ENCODE measurements at places on chromosomes 2 and 18.

DNA sequence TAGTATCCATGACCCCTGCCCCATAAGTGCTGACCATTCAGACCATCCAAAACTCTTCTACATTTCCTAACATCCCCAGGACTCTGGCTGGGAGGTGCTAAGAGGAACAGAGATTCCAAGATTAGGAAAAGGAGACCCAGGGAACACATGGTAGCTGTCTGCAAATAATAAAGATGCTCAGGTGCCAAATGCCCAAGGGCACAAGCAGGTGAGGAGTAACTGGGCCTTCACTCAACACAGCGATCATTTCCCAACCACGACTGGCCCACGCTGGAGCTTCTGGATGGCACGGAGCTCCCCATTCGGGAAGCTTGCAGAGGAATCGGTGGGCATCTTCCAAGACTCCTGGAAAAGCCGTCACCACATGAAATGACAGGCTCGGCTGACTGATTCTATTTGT is 255.9 kb upstream of the SMIM21 start:
- no peaks in the 10 kb centered on the region for H3K36me3 ChIP-seq
- no peak overlapping the region for H3K27ac ChIP-seq
- H3K4me1 ChIP-seq = no peaks in the 10 kb centered on the region
- no peak overlapping the region for H3K4me3 ChIP-seq

DNA sequence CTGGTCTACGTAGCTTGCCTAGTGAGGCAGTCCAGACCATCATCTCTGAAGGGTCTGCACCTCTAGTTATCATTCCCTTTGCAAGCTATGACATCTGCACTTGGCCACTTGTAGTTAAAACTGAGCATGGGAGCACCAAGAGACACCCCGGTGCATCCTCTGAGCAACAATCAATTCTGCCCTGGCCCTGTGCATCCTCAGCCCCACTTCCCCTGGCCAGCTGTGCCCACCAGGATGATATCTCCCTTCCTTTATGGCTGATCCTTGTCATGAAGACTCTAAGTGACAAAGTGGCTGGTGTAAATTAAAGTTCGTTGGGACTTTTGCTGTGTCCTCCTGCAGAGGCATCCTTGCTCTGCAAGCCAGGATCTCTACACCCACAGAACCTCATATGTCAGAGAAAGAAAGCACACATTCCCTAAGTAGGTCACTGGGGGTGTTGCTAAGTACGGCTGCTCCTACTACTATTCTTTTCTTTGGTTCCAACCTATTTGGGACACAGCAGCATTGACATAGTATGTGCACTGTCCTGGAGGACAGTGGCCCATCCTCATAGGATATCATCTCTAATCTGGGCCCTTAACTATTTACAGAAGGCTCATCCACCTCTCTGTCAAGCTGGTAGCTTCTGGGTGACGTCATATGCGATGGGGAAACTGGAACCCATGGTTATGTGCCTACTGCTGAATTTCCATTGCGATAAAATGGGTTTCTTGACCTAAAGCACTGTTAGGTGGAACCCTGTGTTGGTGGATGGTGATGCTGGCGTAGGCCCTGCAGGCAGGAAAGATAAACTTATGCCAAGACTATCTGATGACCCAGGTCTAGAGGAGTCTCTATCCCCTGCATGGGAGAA is 384.3 kb upstream of the ID2 start:
- H3K27ac ChIP-seq = no peak overlapping the region
- no peaks in the 10 kb centered on the region for H3K36me3 ChIP-seq
- peaks cover 16% of the 10 kb centered on the region for H3K4me1 ChIP-seq
- DNase-seq = no peak
- H3K27me3 ChIP-seq = no peaks in the 10 kb centered on the region
- H3K4me3 ChIP-seq = no peak overlapping the region

DNA sequence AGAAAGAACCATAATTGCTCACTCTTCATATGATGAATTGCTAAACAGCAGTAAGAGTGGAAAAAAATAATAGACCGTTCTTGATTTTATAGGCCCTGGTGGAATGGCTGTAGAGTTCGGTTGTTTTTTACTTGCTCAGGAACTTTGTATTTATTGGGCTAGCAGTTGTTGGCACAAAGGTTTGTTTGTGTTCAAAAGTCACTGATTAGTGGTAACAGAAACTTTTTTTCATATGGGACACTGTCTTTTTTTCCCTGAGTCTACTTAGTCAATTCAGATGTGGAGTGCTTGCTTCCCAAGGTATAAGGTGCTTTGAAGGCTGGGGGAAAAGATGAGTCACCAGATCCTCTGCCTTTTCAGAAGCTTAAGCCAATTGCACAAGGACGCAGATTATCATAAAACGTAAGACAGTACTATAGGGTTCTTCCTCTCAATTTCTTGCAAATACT is 25.8 kb downstream of the PHLPP1 start:
- H3K36me3 ChIP-seq = no peaks in the 10 kb centered on the region
- no peak overlapping the region for H3K27ac ChIP-seq
- DNase-seq = no peak
- no peaks in the 10 kb centered on the region for H3K27me3 ChIP-seq
- no peaks in the 10 kb centered on the region for H3K4me1 ChIP-seq

DNA sequence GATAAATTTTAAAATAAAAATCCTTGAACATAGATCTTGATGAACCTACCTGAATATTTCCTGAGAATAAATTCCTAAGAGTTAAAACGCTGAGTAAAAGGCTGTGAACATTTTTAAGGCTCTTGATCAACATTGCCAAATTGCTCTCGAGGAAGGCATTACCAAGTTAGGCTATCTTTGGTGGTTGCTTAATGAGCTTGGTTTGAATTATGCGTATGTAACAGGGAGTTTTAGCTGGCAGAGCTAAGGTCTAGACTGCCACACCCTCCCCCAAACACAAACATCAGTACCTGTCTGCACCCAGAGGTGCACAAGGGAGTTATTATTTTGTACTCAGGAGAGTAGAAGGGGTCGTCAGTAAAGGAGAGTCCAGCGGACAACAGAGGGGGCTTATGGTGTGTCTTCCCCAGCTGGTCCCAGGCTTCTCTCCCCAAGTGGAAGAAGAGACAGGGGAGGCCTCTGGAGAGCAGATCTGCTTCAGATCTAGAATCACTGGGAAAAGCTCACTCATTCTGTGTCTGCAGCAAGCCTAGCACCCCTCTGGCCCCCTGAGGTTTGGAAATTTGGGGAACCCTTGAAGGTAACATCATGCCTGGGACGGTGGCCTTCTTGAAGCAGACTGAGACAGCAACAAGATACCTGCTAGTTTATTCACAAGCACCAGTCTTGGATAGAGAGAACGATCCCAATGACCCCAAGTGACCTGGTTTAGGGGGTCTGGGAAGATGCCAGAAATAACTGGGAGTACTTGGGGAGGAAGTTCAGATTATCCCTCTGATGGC is 197.2 kb upstream of the ID2 start:
- no peaks in the 10 kb centered on the region for H3K36me3 ChIP-seq
- H3K4me1 ChIP-seq = peaks cover 59% of the 10 kb centered on the region
- peak; percentile 14 for DNase-seq
- H3K27ac ChIP-seq = peak overlapping the region; percentile 89
- H3K4me3 ChIP-seq = no peak overlapping the region

DNA sequence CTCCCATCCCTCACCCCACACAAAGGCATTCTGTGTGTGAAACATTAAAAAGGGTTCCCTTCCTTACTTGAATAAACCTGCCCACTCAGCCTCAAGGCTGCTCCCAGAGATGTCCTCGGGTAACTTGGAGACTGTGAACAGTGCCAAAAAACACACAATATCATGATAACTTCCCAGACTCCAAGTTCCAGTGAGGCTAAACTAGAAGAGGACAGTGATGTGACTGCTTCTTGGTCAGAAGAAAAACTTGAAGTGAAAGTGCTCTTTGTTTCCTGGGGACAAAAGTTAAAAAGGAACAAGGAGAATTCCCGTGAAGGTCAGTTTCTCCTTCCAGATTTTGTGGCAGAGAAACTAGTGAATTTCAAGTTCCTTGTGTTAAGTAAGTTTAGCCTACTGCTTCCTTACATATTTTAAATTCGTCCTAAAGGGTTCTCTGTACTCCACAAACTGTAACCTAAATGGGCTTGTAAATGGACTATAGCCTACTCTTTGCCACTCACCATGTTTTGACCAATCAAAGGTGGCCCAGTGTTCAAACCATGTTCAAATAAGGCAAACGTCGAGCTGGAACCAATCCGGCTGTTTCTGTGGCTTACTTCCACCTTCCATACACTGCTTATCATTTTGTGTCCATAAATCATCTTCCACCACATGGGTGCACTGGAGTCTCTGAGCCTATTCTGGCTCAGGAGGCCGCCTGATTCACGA is 20.4 kb downstream of the TPRKB start:
- H3K36me3 ChIP-seq = no peaks in the 10 kb centered on the region
- no peak overlapping the region for H3K27ac ChIP-seq
- no peaks in the 10 kb centered on the region for H3K27me3 ChIP-seq

- no peak for DNase-seq
- no peaks in the 10 kb centered on the region for H3K27me3 ChIP-seq
- no peak overlapping the region for H3K4me3 ChIP-seq
- H3K4me1 ChIP-seq = peaks cover 9% of the 10 kb centered on the region
- no peaks in the 10 kb centered on the region for H3K36me3 ChIP-seq
- no peak overlapping the region for H3K27ac ChIP-seq
Observed at GRCh38 chr2:241940329-241940728, 70.8 kb downstream of the RTP5 start.

GRCh38 chr2:3604991-3605961 is 10.4 kb downstream of the COLEC11 start:
- no peaks in the 10 kb centered on the region for H3K27me3 ChIP-seq
- DNase-seq = no peak
- no peak overlapping the region for H3K4me3 ChIP-seq
- no peaks in the 10 kb centered on the region for H3K4me1 ChIP-seq
- H3K36me3 ChIP-seq = no peaks in the 10 kb centered on the region

- no peak overlapping the region for H3K27ac ChIP-seq
- peak overlapping the region; percentile 20 for H3K4me3 ChIP-seq
- H3K4me1 ChIP-seq = peaks cover 53% of the 10 kb centered on the region
- H3K27me3 ChIP-seq = no peaks in the 10 kb centered on the region
- DNase-seq = no peak
Observed at GRCh38 chr18:13613591-13614501, 112.5 kb downstream of the FAM210A start.

DNA sequence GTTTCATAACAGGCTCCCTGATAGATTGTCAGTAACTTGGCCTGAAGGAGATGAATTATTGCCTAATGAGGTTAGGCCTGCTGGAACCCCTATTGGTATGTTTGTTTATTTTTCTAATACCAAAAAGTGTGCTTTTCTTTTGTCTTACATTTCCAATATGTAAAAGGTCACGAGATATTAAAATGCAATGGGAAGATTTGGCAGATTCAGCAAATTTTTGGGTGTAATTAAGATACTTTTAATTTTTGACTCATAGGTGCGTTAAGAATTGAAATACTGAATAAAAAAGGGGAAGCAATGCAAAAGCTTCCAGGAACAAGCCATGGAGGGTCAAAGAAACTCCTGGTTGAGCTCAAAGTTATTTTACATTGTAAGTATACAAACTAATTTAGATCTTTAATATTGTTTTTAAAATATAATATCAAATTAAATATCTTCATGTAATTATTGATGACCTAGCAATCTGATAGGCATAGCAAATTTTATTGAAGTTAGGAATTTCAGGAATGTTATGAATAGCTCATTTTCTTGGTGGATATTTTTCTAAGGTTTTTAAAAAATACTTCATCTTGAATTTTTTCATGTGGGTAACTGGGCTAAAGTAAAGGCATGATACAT is 52.1 kb downstream of the SMCHD1 start:
- no peaks in the 10 kb centered on the region for H3K4me1 ChIP-seq
- no peak overlapping the region for H3K4me3 ChIP-seq
- DNase-seq = no peak
- no peaks in the 10 kb centered on the region for H3K27me3 ChIP-seq

GRCh38 chr2:82527124-82527523 is 1932.0 kb downstream of the SUCLG1 start:
- no peak overlapping the region for H3K4me3 ChIP-seq
- no peaks in the 10 kb centered on the region for H3K36me3 ChIP-seq
- no peak overlapping the region for H3K27ac ChIP-seq
- no peaks in the 10 kb centered on the region for H3K27me3 ChIP-seq

DNA sequence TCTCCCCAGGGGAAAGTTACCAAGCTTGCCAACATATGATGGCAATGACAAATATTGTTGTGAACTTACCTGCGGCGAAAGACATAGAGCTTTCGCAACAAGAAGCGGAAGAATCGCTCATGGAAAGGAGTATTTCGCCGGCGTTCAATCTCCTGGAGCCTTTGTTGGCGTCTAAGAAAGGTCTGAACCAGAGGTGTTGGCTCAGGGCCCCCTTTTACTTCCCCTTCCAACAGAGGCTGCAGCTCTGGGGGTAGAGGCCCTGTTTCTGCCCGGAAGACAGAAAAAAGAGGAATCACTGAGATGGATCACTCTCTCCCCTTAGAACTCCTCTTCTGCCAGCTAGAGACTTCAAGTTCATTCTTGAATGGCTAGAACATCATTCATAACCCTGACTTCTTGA is 10.8 kb downstream of the GGCX start:
- no peaks in the 10 kb centered on the region for H3K27me3 ChIP-seq
- peaks cover 56% of the 10 kb centered on the region for H3K36me3 ChIP-seq
- no peak overlapping the region for H3K4me3 ChIP-seq
- H3K4me1 ChIP-seq = no peaks in the 10 kb centered on the region
- no peak for DNase-seq
- no peak overlapping the region for H3K27ac ChIP-seq

GRCh38 chr2:63073994-63074393 is 23.4 kb downstream of the OTX1 start:
- no peaks in the 10 kb centered on the region for H3K27me3 ChIP-seq
- no peak for DNase-seq
- no peak overlapping the region for H3K4me3 ChIP-seq

GRCh38 chr2:164810843-164811242 is 30.8 kb downstream of the COBLL1 start:
- H3K36me3 ChIP-seq = no peaks in the 10 kb centered on the region
- H3K27ac ChIP-seq = no peak overlapping the region
- H3K4me1 ChIP-seq = no peaks in the 10 kb centered on the region
- no peak for DNase-seq
- no peak overlapping the region for H3K4me3 ChIP-seq

- H3K4me1 ChIP-seq = no peaks in the 10 kb centered on the region
- H3K27ac ChIP-seq = no peak overlapping the region
- no peaks in the 10 kb centered on the region for H3K36me3 ChIP-seq
- no peaks in the 10 kb centered on the region for H3K27me3 ChIP-seq
Observed at GRCh38 chr2:127012215-127012614, 94.7 kb downstream of the BIN1 start.

DNA sequence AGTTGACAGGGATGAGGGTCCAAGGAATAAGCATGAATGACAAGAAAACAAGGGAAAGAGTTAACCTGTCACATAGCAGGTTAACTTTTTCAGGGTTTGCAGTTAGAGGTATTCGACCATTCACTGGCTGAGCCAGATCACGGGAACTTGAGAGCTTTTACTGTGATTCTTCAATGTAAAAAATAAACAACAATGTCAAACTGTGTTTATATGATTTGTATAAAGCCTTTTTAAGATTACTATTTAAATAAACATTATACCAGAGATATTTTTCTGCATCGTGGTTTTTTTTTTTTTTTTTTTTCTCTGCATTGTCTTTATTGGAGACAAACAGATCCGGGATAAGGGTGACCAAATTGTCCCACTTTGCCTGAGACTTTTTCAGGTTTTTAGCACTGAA is 115.6 kb downstream of the NRP2 start:
- no peak for DNase-seq
- H3K4me1 ChIP-seq = no peaks in the 10 kb centered on the region
- H3K4me3 ChIP-seq = no peak overlapping the region
- H3K36me3 ChIP-seq = no peaks in the 10 kb centered on the region

GRCh38 chr2:53561155-53561554 is 206.4 kb upstream of the CHAC2 start:
- H3K36me3 ChIP-seq = no peaks in the 10 kb centered on the region
- H3K4me1 ChIP-seq = no peaks in the 10 kb centered on the region
- no peak for DNase-seq
- no peaks in the 10 kb centered on the region for H3K27me3 ChIP-seq
- H3K27ac ChIP-seq = no peak overlapping the region
- H3K4me3 ChIP-seq = no peak overlapping the region

GRCh38 chr2:234025466-234025865 is 25.0 kb upstream of the SPP2 start:
- no peak for DNase-seq
- peaks cover 24% of the 10 kb centered on the region for H3K4me1 ChIP-seq
- no peak overlapping the region for H3K27ac ChIP-seq
- no peaks in the 10 kb centered on the region for H3K27me3 ChIP-seq

Data from effector memory CD4-positive, alpha-beta T cell (primary cell).